Coronary artery (tissue), 2 donors: ENCODE measurements at places on chromosomes 7 and 10.
A peak's percentile ranks its signal among the peaks of the same experiment; 100 is the strongest.

DNA sequence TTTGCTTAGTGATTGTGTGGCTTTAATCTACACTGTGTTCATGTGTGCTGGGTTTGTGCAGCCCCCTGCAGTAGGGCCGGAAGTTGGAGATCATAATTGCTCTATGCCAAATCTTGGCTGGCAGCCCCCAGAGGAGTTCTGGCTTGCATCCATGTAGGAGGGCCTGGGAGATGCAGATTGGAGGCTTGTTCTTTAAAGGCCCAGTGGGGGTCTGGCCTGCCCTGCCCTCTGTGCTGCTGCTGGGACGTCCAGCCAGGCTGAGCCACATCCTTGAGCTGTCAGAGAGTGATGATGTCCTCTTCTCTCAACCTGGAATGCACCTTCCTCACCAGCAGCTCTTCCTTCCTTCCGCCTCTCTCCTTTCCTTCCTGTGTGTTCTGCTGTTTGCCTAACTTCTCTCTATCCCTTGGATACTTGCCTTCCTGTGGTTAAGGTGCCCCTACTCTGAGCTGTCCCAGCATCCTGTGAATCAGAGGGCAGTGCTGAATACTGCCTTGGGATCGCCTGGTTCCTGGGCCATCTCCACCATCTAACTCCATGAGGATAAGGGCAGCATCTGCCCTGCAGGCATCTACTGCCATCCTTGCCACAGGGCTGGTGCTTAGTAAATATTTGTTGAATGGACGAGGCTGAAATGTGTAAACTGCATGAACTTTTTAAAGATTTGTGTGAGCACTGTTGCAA is 30.2 kb downstream of the DOCK1 start:
- no peak for DNase-seq

DNA sequence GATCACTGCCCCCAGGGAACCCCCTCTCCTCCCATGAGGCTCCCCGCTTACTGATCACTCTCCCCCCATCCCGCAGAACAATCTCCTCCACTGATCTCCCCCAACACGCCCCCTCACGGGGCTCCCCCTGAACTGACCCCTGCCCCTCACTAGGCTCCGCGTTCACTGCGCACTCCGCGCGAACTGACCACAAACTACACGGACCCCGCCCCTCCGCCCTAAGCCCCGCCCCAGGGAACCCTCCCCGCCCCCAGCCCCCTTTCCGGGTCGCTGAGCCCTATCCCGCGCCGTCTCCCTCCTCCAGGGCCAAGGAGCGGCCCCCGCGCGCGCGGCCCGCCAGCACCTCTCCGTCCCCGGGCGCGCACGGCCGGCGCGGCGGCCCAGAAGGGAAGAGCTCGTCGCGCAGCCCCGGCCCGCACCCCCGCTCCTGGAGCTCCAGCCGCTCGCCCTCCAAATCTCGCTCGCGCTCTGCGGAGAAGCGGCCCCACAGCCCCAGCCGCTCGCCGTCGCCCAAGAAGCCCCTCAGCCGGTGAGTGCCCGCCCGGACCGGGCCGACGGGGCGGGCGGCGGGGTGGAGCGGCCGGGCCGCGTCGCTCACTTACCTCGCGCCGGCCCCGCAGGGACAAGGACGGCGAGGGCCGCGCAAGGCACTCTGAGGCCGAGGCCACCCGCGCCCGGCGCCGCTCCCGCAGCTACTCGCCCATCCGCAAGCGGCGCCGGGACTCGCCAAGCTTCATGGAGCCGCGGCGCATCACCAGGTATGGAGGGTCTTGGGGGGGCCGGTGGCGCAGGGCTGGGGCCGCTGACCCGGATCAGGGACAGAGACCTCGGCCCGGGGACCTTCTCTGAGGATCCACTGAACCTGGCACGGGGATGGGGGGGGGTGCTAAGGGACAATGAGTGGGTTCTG is 19.9 kb upstream of the HSPB1 start:
- no peak for DNase-seq

DNA sequence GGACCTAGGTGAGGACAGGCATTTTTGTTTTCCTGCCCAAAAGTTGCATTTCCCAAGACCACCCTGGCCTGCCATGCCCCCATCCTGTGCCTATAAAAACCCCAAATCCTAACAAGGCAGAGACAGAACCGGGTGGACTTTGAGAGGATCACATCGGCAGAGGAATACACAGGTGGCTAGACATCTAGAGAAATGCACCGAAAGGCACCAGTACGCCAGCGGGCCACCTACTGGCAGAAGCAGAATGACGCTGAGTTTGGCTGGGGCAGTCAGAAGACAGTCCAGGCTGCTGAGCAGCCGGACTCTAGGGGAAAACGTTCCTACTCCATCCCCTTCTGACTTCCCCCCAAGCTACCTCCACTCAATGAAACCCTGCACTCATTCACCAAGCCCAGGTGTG is 2.8 kb downstream of the AKR1C4 start:
- no peak for DNase-seq

DNA sequence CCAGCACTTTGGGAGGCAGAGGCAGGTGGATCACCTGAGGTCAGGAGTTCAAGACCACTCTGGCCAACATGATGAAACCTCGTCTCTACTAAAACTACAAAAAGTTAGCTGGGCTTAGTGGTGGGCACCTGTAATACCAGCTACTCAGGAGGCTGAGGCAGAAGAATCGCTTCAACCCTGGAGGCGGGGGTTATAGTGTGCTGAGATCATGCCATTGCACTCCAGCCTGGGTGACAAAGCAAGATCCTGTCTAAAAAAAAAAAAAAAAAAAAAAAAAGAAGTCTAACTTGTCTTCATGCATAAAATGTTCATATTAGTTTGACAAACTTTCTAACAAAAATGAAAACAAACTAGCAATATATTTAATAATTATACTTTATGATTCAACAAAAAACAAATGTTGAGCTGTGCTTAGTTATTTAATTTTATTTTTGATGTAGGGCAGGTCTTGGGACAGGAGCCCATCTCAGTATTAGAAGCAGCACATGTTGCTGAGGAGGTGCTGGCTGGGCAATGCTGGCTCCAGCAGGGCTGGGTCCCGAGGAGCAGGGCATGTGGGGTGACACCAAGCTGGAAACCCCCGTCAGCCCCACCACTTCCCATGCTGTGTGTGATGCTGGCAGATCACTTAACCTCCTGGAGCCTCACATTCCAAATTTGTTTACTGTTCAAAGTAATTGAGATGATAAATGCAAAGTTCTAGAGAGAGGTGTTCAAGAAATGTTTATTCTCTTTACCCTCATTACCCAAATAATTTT is 335.3 kb upstream of the KLF6 start:
- DNase-seq, result no peak

- no peak for DNase-seq
Observed at GRCh38 chr10:102635377-102635776, 8.9 kb upstream of the TRIM8 start.

DNA sequence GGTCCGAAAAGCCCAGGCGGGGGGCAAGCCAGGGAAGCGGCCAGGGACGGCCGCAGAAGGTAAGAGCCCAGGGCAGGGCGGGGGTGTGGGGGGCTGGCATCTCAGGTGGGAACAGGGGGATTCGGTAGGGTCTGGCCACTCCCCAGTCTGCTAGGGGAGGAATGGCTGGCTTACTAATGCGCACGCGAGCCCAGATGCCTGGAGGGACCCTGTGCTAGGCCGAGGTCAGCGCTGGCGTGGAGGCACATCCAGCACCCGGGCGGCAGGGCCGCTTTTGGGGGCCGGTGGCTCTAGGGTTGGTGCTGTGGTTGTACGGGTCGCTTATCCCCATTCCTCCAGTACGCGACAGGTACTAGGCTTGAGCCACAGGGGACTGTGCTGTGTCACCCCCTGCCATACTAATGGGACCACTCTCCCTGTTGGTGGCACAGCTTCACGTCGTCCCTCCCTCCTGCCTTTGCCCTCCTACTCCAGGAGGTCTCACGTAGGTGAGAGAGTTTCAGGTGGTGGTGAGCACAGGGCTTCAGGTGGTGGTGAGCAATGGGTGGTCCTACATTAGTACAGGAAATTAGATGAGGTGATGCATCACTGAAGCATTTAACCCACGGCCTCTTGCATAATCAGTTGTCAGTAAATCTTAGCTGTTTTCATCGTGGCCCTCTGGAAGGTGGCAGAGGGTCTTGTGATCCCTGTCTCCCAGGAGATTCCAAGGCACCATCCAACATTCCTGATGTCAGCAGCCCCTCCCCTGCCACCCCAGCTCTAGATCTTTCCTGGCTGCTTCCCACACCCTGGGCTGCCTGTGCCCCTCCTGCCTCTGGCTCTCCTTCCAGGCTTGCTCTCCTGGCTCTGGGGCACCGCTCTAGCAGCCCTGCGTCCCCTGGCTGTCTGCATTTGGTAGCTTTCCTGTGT is 971 bp downstream of the AEBP1 start:
- no peak for DNase-seq

DNA sequence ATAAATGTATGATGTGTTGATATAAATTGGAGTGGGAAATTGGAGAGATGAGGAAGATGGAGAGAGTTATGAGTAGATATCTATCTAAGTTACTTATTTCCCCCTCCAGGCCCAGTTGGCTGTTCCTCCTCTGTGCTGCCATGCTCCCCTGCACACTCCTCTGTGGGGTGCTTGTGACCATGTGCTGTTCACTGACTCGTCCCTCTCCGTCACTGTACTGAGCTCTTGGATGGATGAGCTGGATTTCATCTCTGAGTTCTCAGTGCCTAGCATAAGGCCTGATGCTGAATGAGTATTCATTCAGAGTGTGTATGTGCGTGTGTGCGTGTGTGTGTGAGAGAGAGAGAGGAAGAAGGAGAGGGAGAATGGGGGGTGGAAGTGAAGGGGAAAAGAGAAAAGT is 14.5 kb downstream of the OR9A2 start:
- DNase-seq, result no peak

GRCh38 chr7:126689037-126689436 is 563.7 kb downstream of the GRM8 start:
- no peak for DNase-seq

DNA sequence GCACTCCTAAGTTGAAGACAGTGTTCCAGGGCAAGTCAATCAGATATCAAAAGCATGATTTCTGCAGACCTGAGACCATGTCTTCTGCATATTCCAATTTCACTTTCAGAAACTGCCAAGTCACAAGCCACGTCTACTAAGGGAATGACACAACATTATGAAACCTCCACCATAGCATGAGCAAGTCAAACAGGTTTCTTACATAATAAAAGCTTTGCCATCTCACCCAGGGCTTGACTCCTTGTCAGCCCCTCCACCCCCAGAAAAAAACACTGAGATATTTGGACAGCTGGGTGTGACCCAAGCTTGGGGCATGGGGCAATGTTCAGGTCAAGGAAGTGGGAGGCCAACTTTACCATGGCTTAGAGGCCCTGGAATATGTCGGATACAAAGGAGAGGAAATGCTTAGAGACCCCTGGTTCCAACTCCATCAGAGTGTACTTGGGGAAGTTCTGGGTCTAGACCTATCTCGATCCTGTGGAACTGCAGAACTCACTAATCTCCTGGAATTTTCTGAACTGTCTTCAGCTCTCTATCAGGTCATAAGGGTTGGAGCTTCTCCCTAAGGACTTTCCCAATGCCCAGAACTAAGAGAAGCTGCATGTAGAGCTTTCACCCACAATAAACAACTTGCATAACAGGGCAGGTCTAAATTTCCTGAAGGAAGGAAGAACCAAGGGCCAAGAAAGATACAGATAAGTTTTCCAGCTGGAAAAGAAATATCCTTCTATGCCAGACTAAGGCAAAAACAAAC is 80.6 kb upstream of the NAMPT start:
- DNase-seq, result no peak

- DNase-seq, result peak; percentile 26
Observed at GRCh38 chr10:132102717-132103110, 37.0 kb downstream of the JAKMIP3 start.

GRCh38 chr7:137728426-137728825 is 118.3 kb downstream of the DGKI start:
- DNase-seq, result no peak

GRCh38 chr10:114541081-114541796 is 116.8 kb downstream of the ABLIM1 start:
- DNase-seq, result peak; percentile 85

- DNase-seq, result no peak
Observed at GRCh38 chr7:117169907-117170306, 153.0 kb downstream of the WNT2 start.

- DNase-seq, result no peak
Observed at GRCh38 chr10:73732426-73732825, 11.7 kb upstream of the SEC24C start.

DNA sequence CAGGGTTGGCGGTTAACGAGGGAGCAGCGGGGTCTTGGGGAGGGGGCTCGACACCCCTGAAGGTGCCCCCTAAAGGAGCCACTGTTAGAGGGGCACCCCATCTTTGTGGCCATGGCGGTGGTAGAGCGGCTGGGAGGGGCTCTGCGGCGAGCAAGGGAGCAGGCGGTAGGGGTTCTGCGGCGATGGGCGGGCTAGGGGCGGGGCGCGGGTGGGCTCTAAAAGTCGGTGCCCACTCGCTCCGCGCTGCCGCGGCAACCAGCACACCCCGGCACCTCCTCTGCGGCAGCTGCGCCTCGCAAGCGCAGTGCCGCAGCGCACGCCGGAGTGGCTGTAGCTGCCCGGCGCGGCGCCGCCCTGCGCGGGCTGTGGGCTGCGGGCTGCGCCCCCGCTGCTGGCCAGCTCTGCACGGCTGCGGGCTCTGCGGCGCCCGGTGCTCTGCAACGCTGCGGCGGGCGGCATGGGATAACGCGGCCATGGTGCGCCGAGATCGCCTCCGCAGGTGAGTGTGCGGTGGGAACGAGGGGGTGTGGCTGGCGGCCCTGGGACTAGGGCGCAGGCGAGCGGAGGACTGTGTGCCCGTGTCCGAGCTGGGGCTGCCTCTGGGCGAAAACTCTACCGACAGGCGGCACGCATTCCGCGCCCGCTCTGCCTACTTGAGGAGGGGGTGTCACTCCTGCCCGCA is at the start of gene MEST:
Gene MEST (plus strand): TSS at position 245 of the 682 bp plus-strand sequence. CDS start 229 bp downstream, at position 474.
- no peak for DNase-seq

GRCh38 chr10:3774814-3775695 is 10.0 kb downstream of the KLF6 start:
- peak; percentile 85 for DNase-seq

DNA sequence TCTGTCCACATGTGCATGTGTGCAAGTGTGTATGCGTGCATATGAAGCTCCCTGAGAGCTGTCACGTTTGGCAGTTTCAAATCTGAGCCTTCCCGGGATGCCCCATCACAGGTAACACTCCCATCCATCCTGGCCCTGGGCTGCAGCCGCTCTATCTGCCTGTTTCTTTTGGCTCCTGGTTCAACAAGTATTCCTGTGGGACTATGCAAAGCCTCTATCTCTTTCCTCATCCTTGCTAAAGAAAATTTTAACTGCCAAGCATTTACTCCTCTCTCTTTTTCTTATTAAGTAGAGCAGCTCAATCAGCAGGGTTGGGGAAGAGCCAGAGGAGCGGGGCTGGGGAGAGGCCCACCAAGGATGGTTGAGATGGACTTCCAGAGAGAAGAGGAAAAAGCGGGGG is 24.4 kb upstream of the PDCD4 start:
- no peak for DNase-seq

DNA sequence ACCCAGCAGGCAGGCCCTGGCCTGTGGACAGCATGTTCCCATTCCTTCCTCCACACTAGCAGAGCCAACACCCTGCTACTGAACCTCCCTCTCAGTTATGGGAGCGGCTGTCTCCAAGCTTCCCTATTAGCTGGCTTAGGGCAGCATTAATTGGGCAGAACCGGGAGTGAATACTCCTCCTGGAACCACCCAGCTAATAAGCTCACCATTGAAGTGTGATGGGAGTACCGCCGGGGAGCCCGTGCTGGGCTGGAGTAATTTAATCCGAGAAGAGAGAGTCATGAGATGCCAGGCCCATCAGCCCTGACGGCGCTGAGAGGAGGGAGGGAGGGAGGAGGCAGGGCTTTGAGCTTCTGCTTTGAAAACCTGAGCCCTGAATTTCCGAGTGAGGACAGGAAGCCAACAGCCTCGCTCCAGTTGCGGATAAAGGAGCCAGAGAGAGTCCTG is 31.8 kb upstream of the ELFN1 start:
- no peak for DNase-seq
